ENCODE measurements at places on chromosomes 13 and 19. TPM values are rescaled to one million over a fixed set of nuclear protein-coding genes. Genes with fewer than 3 reads are reported as not detected.
A peak's percentile ranks its signal among the peaks of the same experiment; 100 is the strongest.

DNA sequence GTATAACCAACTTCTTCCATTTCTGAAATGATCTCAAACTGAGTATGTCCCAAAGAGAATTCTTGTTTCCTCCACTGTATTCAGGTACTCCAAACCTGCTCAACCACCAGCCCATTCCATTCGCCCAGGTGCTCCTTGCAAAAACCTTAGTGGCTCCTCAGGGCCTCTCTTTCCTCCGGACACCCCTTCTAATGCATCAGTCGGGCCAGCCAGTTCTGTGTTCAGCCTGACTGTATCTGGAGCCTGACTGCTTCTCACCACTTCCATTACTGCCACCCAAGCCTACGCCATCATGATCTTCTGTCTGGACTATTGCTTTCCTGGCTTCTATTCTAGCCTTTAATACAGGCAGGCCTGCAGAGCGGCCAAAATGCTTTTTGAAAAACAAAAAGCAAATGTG is 1.5 kb downstream of the PHF11 start:
- ATAC-seq, result no peak

- ATAC-seq, result no peak
Measured at GRCh38 chr13:35723821-35724220, 247.3 kb upstream of the MAB21L1 start.

GRCh38 chr19:18940769-18941627 is at the start of gene HOMER3:
HOMER3 (minus strand) TSS chr19:18941217; CDS start chr19:18938982, 2,235 bp downstream.
- peak; percentile 54 for ATAC-seq

DNA sequence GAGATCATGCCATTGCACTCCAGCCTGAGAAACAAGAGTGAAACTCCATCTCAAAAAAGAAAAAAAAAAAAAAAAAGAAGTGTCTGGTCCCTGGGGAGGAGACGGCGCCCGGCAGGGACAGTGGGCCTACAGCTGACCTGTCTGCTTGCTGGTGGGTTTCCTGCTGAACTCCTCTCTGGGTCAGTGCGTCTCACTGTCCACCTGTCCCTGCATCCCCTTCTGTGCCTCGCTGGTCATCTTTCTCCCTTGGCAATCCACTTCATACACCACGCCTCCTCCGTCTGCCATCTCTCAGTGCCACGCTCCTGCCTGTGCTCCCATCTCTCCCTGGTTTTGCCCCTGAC is 63.4 kb downstream of the ACSBG2 start:
- peak; percentile 4 for ATAC-seq

- peak; percentile 49 for ATAC-seq
Measured at GRCh38 chr19:34662919-34663318, 14.0 kb downstream of the SCGB2B2 start.

GRCh38 chr13:80339563-80339911 is 1.4 kb downstream of the SPRY2 start:
- ATAC-seq, result no peak

DNA sequence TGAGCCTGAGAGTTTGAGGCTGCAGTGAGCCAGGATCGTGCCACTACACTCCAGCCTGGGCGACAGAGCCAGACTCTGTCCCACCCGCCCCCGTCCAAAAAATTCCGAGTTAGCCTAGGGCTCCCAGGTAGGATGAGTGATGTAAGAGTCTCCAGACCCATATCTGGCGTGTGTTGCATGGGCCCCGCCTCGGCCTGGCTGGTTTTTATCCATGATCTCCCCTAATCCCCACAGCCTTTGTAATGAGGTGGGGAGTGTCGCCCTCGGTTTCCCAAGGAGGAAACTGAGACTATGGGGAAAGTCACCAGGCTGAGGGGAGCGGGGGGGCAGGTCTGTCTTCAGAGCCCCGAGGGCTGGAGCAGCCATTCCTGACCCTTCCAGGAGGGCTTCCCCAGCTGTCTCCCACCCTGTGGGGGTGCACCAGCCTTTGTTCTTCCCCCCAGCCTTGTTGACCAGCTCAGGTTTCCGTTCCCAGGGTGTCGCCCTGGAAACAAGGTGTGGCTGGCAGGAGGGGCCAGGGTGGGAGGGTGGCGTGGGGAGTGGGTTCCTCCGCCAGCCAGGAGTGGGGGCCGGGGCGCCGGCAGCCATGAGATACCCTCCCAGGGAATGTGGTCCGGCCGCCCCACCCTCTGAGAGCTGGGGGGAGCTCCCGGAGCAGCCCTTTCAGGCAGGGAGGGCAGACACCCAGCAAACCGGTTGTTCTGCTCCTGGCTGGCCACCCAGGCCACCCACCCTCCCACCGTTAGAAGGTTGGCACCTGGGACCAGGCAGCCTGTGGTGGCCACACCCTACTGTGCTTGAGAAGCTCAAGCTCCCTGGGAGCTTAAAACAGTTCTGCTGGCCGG is 11.5 kb downstream of the MYH14 start:
- peak; percentile 97 for ATAC-seq

DNA sequence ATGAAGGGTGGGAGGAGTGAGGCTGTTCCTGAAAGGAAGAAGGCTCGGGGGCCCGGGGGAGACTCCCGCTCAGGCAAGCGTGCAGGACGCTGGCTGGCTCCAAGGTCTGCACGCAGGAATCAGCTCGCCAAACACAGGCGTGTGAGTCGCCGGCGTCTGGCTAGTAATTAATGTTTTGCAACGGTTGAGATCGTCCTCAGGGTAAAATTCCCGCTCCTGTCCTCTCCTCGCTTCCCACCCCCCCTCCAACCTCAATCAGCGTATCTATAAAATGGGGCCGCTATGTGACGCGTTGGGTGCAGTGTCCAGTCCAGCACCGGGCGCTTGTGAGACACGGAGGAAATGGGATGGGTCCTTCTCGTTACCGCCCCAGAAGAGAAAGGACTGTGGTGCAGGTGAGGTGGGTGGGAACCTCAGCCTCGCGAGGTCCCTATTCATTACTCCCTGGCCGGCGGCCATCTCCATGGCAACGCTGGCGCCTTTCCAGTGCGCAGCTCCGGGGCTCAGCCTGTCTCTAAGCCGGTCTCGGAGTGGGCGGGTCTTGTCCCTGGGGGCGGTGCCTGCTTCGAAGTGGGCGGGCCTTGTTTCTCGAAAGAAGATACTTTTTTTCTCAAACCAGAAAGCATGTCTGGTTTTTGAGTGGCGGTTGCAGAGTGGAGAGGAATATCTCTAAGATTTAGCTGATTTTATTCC is 6.5 kb upstream of the ZNF579 start:
- ATAC-seq, result peak; percentile 90

DNA sequence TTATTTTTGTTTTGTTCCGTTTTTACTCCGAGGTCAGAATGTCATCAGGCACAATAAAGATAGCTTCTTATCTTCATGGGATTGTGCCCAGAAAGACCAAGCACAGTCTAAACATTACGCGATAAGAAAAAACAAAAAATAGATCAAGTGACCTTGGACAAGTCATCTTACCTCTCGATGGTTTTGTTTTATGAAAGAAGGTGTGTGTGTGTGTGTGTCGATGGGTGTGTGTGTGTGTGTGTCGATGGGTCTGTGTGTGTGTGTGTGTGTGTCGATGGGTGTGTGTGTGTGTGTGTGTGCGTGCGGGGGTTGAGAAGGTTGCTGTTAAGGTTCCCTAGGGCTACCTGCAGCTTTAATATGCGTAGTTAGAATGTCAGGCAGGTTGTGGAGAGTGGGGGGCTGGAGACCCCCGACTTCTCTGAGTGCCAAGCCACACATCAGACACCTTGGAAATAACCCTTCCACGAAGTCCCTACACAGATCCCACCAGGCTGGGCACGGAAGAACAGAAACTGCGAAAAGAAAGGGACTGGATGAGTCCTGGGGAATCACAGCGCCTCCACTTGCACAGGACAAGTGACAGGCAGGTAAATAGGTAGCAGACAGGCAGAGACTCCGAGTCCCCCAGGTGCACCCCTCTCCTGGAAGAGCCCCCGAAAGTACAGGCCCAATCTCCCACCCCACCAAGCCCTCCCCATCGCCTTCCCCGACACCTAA is 458 bp upstream of the ATP8A2 start:
- ATAC-seq, result no peak

DNA sequence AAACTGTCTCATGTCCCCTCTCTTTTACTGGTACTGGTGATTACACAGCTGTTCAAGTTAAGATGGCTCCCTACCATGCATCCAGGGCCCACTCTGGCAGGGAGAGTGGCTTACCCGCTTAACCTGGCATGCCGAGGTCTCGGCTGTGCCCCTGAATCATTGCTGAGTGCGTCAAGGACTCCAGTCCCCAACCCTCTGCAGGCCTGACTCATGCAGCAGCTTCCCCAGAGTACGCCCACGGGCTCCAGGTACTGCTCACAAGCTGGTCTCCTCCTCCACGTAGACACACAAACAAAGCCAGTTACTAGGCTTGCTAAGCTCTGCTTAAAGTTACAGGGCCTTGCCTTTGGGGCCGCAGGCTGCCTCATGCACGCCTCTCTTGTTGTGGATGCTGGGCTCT is 447.4 kb downstream of the COG6 start:
- ATAC-seq, result peak; percentile 95

GRCh38 chr19:32624410-32624809 is 43.4 kb downstream of the PDCD5 start:
- no peak for ATAC-seq

DNA sequence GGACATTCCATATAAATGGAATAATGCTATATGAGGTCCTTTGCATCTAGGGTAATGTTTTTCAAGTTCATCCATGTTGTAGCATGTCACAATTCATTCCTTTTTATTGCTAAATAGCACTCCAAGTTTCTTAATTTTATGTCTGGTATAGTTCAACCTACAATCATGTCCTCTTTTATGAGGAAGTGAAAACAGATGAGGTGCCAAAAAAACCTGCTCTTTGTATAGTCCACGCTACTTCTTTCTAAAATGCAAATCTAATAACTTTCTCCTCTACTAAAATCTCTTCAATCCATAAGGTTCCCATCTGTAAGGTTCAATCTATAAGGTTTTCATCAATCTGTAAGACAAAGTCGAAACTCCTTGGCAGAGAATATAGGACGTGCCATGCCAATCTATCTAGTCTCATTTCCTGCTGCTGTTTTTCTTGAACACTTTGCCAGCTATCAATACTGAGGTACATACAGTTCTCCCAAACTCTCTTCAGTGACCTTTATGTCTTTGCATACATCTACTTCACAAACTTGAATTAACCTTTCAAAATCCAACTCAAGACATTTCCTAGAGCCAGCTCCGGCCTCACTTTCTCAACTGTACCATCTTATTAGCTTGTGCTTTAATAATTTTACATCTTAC is 33.7 kb downstream of the INTS6 start:
- ATAC-seq, result no peak

GRCh38 chr19:44823373-44823698 is 14.4 kb downstream of the BCAM start:
- ATAC-seq, result no peak

DNA sequence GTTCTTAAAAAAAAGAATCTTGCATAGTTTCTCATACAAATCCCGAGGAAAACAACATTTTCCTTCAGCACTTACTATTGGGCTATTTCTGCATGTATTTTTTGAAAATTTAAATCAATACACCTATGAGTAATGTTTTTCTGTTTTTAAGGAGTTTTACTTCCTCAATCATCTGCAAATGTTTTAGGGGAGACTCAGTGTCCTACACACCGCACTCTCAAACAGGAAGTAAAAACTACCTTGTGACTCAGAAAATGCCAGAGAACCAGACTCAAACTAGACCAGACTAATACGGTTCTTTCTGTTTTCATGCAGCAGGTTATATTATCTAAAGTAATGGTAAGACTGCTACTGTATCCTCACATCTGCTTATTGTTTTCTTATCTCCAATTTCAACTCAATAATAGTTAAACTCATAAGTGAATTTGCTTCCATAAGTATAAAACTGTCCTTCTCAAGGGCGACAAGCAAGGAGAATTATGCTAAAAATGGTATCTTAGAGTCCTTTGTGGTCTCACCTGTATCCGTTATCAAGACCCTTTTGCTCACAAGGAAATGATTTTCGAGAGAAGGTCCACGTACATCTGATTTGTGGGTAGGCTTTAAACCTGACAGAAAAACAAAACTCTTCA is 52.5 kb downstream of the FLT3 start:
- ATAC-seq, result peak; percentile 81

GRCh38 chr13:33176526-33176925 is 109.0 kb downstream of the STARD13 start:
- ATAC-seq, result no peak

DNA sequence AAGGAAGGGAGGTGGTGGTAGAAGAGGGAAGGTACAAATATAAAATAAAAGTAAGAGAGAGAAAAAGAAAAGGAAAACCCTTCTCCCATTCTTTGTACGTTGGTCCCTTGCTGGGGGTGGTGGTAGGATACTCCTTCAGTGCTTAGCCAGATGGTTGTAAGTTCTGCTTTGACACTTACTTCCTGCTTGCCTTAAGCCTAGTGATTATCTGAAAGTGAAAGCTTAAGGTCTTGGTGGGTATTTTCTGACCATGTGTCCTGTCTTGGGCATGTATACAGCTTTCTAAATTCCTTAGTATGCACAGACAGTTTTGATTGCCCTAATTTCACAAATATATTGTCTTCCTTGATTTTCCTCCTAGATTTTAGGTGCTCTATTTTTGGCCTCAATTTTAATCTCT is 314.8 kb downstream of the PCDH17 start:
- ATAC-seq, result no peak

- ATAC-seq, result peak; percentile 48
Measured at GRCh38 chr19:41546386-41546789, 29.6 kb upstream of the CEACAM21 start.

GRCh38 chr19:35056513-35057063 is 15.1 kb downstream of the HPN start:
- no peak for ATAC-seq

GRCh38 chr13:113765564-113765910 is 6.5 kb downstream of the TMEM255B start:
- ATAC-seq, result no peak

DNA sequence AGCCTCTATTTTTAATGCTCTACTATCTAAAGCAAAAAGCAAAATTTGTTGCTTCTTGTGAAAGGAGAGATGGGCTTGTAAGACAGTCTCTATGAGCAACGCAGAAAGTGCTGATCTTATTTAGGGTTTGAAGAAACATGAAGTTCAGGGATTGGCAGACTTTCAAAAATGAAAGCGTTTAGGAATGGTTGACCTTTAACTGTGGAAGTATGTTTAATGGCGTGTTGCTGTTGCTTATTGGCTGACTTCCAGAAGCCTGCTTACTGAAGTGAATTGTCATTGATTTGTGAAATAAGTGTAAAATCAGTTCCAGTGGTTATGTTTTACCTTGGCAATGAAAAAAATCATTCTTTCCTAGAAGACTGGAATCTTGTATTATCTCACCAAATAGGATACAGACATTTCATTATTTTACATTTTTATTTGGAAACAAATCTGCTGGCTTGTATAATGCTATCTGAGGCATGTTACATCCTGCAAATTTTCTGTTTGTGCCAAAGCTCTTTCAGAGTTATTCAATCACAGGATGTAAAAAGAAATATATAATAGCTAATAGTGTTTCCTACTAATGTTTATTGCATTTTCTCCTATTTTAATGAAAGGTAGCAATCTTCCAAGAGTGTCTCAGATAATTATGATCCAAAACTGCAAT is 221.3 kb upstream of the SLITRK6 start:
- no peak for ATAC-seq

Gene POLR1D
- 121 TPM for total RNA-seq

Gene ZNF446
- 4.7 TPM for total RNA-seq

Gene TMC4
- total RNA-seq, result 36.5 TPM

Gene B3GNT8
- 40.4 TPM for total RNA-seq

Gene ZSWIM4
- total RNA-seq, result 10.9 TPM

Gene SEMA6B
- total RNA-seq, result 2.0 TPM

Gene ZNF497
- total RNA-seq, result 1.1 TPM

Gene FFAR1
- total RNA-seq, result not detected

Data from esophagus mucosa (tissue), 1 donor.